ENCODE measurements at places on chromosomes 12 and 14.

- DNase-seq, result no peak
Observed at GRCh38 chr14:88616697-88617096, 53.9 kb downstream of the ZC3H14 start.

GRCh38 chr12:1928439-1929121, 10.1 kb upstream of the CACNA2D4 start:
- no peak for DNase-seq

GRCh38 chr12:45017916-45018315, 33.0 kb downstream of the DBX2 start:
- no peak for DNase-seq

GRCh38 chr12:67364228-67364627, 95.1 kb downstream of the CAND1 start:
- DNase-seq, result no peak
